ENCODE measurements at places on chromosomes 2 and 18.

DNA sequence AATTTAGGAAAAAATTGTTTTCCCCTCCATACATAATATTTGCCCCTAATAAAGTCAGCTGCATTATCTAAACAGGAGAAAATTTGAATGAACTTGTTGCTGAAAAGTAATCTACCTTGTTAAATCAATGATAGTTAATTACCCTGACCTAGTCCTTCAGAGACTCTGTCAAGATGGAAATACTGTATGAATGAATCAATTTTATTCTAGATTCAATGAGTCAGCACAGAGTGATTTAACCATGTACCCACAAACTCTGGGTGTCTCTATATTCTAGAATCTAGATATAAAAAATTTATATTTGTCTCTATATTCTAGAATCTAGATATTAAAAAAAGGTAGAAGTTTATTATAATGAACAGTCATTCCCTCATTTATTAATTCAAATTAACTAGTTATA is 36.2 kb downstream of the NDUFAF7 start:
- no peak for DNase-seq

GRCh38 chr2:176297067-176297466 is 27.8 kb downstream of the MTX2 start:
- DNase-seq = no peak

DNA sequence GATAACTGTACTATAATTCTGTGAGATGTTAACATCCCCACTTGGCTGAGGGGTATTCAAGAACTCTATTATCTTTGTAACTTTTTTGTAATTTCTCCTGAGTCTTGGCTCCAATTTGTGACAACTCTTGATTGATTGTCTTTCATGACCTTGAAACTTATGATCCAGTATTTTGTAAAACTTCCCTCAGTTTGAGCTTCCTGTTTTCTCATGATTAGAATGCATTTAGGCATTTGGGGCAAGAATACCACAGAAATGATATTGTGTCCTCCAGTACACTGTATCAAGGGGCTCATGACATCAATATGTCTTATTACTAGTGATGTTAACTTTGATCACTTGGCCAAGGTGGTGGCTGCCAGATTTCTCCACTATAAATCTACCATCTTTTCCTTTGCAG is 37.4 kb downstream of the PNO1 start:
- DNase-seq = no peak

GRCh38 chr2:46798041-46798440 is 117.6 kb downstream of the MCFD2 start:
- DNase-seq = no peak

- DNase-seq = no peak
Observed at GRCh38 chr2:119063177-119063576, 95.4 kb downstream of the C1QL2 start.

DNA sequence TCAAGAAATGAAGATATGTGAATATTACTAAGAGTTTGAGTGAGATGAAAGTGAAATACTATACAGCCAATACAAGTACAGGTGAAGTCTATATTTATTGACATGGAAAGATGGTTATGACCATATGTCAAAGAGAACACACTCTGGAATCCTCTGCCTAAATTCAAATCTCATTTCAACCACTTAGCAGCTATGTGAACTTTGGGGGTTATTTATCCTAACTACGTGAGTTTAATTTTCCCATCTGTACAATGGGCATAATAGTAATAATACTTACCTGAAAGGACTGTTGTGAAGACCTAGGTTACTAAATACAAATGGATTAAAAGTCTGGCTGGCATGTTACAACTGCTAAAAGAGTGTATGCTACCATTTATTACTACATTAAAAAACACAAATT is 79.6 kb downstream of the ROCK2 start:
- no peak for DNase-seq

DNA sequence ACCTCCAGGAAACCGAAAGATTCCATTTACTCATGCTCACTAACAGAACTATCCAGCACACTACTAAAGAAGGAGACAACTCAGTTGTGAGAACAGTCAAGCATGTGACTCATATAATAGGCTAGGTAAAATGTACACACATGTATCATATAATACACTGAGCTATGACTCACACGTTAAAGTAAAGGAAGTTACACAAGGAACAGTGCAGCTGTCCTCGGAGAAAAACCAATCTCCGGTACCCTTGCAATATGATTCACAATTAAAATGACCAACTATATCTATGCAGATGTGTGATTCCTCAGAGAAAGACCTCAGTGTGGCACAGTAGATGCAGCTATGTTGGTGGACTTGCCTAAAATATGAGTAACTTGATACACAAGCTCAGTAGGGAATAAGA is 76.5 kb downstream of the STRN start:
- no peak for DNase-seq

DNA sequence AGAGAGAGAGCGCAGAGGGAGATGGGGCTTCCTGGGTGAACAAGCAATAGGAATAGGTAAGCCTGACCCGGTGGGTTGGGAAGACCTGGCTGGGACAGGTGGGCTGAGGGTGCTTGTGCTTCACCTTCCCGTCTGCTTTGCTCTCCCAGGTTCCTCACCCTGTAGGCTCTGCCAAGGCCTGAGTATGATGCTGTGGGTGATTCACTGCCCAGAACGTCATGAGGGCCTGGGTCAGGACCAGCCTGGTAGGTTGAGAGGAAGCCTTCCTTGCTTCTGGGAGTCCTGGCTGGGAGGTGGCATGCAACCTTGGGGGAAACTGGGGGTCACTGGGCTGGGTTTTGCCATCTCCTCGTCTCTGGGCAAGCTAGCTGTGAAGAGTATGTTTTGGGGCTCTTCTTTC is 220.2 kb upstream of the APCDD1 start:
- DNase-seq = no peak

- no peak for DNase-seq
Observed at GRCh38 chr2:160703648-160704585, 210.3 kb upstream of the RBMS1 start.

DNA sequence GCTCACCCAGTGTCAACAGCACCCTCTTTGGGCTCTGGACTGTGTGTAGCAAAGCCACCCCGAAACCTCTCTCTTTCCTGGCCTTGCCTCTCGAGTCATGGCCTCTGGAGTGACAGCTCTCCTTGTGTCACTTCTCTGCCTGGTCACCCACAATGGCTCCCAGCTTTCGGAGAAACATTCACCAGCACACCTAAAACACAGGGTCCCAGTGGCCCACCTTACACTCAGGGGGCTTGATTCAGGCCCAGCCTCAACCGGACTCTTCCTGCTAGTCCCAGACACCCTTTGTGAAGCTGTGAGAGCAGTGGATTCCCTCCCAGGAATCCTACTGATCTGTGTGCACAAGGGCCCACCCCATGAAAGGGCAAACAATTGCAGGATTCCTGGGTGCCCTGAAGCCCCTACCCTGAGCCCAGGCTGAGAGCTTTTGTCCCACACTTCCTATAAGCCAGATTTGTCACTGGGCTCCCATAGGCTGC is 137.2 kb upstream of the HAAO start:
- no peak for DNase-seq

- DNase-seq = no peak
Observed at GRCh38 chr18:8854962-8855361, 149.6 kb downstream of the MTCL1 start.

- no peak for DNase-seq
Observed at GRCh38 chr2:84904717-84905174, 710 bp upstream of the TMSB10 start.

DNA sequence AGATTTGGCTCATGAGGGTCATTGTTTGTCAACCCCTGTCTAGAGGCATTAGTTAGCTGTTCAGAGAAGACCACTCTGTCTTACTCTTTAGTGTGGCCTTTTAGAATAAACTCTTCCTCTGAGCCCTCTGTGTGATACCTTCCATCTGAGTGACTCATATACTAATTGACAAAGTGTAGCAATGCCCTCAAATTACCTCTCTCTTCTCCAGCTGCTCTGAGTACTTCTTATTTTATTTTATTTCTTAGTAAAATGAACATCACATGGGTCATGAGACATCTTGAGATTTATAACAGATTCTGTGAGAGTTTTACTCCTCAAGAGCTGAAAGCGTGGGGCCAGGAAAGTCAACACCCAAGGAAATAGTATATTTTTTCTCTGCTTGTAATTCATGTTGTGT is 67.4 kb downstream of the KCTD18 start:
- no peak for DNase-seq

- no peak for DNase-seq
Observed at GRCh38 chr2:98911376-98912154, 24.5 kb downstream of the CRACDL start.

- no peak for DNase-seq
Observed at GRCh38 chr2:69762513-69763494, 20.9 kb downstream of the ANXA4 start.

DNA sequence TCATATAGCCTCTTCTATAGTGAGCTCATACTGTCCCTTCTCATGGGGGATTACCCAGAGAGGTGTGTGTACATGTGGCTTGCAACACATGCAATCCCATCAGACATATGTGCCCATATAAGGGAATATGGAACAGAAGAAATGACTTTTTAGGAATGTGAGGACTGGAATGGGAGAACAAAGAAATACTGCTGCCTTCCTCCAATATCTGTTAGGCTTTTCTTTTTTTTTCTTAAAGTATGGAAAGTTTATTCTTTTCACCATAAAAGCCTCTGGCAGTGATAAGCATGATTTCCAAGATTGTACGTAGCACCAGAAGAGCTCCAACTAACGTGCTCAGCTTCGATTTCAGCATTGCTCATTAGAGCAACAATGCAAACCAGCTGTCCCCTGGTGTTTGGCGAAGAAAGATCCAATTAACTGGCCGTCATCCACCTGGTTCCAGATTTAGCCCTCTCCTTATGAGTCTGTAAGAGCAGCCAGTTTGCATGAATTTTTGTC is 113.6 kb downstream of the ADCYAP1 start:
- no peak for DNase-seq

- DNase-seq = no peak
Observed at GRCh38 chr2:149617476-149617875, 29.9 kb upstream of the MMADHC start.

DNA sequence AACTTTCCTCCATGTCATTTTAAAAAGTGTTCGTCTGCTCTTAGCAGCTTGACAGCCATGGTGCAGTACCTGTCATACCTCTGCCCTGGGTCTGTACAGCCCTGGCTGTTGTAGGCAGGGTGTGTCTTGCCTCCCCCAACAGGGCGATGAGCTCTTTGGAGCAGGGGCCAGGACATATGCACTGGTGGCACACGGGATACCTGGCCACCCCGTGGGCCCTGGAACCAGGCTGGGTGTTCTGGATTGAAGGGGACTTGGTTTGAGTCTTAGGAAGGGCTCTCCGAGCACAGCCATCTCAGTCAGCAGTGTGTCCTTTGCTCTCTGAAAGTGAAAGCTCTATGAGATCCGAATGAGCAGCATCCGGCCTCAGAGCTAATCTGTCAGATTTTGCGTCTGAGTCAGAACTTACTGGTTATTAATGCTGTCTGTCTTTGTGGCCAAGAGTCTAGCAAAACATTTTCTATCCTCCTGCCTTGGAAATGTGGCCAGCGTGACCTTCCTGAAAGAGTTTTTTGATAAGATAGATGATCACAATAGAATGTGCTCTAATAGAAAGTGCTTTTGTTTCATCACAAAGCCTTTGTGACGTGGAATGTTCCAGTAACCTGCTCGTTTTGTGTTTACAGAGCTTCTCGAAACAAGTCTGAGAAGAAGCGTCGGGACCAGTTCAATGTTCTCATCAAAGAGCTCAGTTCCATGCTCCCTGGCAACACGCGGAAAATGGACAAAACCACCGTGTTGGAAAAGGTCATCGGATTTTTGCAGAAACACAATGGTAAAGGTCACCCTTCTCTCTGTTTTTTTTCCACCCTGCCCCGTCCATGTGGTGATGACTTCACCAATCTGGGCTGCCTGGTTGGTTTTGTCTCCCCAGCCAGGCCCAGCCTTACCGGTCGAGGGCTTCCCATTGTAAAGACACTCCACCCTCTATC is 77.3 kb upstream of the RPL31 start:
- peak; percentile 11 for DNase-seq

DNA sequence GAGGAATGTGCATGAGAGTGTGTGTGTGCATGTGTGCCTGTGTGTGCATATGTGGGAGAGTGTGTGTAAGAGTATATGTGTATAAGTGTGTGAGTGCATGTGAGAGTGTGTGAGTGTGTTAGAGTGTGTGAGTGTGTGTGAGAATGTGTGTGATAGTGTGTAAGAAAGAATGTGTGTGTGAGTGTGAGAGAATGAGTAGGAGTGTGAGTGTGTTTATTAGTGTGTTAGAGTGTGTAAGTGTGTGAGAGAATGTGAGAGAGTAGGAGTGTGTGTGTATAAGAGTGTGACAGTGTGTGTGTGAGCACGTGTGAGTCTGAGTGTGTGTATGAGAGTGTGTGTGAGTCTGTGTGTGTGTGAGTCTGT is 21.2 kb downstream of the GYPC start:
- DNase-seq = no peak

DNA sequence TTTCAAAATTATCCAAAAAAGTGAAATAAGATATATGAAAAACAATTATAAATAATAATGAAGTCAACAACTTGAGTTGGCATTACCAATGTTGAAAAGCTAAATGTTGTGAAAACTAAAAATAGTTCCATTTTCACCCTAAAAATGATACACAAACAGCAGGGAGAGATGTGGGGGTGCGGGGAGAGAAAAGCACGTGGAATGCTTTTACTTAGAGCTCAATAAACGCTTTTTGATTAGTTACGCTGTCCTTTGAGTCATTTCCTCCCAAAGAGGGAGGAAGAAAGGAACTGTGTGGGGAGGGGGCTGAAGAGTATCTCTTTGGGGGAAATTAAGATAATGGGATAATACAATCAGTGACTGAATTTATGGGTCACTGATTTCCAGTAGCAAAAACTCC is 29.2 kb downstream of the ZNF521 start:
- no peak for DNase-seq

DNA sequence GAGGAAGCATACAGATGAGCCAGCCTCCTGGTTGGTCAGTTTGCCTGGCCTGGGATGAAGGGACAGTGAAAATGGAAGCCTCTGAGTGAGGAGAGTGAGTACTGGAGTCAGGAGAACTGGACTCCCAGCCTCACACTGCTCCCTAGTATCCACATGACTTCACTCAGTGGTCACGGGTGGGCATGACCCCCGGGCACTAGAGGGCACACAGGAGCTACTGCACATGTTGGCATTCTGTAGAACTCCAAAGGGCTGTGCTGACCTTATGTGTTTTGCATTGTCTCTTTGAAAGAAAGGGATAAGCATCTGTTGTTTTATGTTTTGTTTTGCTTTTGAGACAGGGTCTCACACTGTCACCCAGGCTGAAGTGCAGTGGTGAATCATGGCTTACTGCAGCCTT is 23.7 kb downstream of the NCAPH start:
- peak; percentile 39 for DNase-seq

All from activated CD4-positive, alpha-beta T cell treated with anti-CD3 and anti-CD28 coated beads, Interleukin-2, amount 50 U/mL, for 1 hour (primary cell).